ENCODE measurements at places on chromosomes 3 and 15.

DNA sequence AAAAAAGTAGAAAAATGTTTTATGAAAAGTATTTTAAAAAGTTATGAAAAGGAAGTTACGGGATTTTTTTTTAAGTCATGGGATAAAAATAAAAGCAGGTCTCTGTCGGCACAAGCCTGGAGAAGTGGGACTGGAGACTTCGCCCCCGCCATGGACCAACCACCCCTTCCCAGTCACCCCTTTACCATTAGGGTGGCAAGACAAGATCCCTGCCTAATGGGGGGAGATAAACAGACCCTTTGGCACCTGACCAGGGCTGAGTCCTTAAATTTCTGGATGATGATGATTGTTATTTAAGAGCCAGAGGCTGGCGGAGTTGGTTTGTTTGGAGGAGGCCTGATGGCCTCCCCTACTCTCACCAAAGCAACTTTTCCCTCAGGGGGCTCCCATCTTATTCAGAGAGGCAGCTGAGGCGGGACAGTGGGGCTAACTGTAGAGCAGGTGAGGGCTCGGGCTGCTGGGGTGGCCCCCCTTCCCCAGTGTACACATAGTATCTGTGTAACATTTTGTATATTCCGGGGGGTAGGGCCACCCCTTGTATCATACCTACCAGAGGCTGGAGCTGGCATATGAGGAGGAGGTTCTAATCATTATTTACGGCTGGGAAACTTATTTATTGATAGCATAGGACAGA, 74.0 kb downstream of the ADAMTS7 start:
- no peak for DNase-seq

DNA sequence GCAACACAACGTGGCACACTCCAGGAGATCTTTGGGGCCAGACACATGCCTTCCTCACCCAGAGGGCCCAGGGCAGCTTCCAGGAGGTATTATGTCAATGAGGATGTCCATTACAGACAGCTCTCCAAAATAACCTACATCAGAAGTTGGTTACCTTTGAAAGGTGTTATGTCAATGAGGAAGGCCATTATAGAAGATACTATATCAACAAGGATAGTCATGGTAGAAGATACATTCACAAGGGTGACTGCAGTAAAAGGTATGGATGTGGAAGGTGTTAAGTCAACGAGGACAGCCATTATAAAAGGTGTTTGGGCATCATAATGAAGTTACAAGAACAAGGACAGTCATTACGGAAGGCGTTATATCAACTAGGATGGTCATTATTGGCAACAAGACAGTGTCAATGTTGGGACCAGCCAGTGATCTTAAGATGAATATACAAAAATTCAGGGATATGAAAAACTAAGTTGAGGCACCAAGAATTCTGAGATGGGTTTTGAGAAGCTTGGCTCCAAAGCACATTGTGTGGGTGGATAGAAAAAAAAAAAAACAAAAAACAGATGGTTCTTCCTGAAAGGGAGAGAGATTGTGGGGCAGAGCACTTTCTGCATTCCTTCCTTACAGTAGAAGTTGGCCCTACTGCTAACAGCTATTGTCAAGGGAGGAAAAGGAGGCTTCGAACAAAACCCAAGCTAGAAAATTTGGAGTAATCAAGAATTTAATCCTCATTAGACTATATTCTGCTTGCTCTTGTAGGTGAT, 11.2 kb downstream of the CDCP1 start:
- no peak for DNase-seq

DNA sequence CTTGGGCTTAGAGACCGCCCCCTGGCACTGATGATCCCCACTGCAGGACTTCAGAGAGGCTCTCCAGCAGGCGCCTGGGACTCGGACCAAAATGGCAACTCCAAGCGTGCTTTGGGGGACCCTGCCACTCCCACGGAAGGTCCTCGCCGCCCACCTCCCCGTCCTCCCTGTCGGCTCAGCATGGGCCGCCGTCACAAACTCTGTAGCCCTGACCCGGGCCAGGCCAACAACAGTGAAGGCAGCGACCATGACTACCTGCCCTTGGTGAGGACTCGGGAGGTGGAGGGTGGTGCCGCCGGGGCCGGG, 7.7 kb downstream of the ALG3 start:
- no peak for DNase-seq

DNA sequence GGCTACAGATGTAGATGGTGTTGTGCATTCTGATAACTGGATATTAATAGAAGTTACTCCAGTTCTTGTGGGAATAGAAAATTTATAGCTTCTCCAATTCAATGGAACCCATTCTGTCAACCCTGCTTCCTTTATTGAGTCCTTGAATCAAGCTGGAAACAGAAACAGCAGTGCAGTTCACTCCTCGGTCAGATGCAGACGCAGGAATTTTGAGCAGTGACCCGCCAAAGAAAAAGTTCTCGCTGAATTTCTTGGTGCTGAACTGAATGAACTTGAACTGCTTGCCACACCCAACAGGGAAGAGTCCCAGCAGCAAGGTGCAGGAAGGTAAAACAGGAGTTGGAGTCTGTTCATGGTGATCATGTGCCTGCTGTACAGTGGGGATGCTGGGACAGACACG, 10.3 kb downstream of the HRH1 start:
- DNase-seq: no peak

DNA sequence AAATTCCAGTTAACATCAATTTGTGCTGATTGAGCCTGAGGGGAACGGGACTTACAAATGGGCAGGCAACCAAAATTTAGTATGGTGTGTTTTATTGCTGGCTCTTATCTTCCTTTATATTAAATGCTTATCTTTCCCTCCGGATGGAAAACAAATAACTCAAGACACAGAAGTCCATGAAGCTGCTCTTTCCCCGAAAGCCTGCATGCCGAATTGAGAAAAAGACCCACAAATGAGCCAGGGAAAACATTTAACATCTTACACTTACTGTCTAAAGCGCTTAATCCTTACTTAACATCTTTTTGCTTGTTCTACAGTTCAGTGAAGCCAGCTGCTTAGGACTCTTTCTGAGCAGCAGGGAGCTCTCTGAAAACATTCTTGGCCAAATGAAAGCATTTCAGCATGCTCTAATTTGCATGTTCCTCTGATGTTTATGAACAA, 49.5 kb downstream of the HEG1 start:
- no peak for DNase-seq

- DNase-seq: no peak
These were observed at the start of gene DNAH12 for GRCh38 chr3:57544181-57545125. TSS of gene DNAH12 (minus strand) at chr3:57544344. CDS start at chr3:57542870, 1,474 bp downstream.

- DNase-seq: no peak
These were observed 570 bp downstream of the APH1B start for GRCh38 chr15:63277893-63278456.

DNA sequence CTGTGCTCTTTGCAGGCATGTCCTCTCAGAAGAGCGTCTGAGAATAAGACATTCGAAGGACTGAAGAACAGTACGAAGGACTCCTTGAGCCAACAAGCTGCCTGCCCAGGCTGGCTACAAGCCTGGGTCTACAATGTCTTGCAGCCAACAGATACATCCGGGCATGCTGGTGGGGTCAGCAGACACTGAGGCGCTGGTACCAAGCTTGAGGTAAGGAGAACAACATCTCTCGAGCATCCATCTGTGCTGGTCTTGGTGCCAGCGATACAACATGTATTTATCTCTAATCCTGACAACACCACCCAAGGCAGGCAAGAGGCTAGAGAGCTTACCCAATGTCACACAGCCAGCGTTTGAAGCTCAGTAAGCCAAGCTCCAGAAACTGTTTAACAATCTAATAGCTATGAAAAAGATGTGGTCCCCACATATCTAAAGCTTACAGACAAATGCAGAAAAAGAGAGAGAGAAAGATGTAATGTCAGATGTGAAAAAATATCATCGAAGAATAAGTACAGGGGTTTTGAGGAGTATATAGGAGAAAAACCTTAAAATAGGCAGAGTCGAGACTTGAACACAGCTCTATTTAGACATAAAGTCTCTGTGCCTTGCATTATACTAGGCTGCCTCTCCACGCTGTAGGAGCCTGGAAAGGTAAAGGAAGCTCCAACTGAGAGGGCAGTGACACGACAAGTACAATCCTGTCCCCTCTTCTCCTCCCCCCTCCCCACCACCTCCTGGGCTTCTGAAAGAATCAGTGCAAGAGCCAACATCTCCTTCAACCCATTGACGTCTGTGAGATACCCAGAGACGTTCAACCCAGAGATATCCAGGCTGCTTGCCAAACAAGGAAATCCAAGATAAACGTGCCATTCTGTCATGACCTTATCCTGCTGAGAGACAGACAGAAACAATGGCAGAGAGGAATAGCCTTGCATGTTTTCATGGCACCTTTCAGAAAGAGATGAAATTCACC, 39.4 kb downstream of the WWTR1 start:
- DNase-seq: no peak

DNA sequence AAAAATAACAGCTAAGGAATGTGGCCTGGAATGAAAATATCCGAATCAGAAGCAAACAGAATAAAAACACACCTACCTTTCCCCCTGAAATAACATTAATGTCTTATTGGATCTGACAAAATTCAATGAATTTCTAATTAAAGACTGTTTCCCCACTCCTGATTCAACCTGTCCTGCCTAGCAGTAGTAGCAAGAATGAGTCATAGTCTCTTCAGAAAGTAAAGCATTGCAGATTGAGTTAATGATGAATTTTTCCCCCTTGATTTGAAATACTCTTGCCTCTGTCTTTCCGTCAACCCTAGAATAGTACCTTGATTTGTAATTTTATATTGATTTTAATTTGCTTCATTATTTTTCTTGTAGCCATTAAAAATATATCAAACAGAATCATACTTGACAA, 212.4 kb downstream of the CNTN4 start:
- DNase-seq: no peak

GRCh38 chr3:16536996-16537395, 23.5 kb upstream of the RFTN1 start:
- DNase-seq: no peak

DNA sequence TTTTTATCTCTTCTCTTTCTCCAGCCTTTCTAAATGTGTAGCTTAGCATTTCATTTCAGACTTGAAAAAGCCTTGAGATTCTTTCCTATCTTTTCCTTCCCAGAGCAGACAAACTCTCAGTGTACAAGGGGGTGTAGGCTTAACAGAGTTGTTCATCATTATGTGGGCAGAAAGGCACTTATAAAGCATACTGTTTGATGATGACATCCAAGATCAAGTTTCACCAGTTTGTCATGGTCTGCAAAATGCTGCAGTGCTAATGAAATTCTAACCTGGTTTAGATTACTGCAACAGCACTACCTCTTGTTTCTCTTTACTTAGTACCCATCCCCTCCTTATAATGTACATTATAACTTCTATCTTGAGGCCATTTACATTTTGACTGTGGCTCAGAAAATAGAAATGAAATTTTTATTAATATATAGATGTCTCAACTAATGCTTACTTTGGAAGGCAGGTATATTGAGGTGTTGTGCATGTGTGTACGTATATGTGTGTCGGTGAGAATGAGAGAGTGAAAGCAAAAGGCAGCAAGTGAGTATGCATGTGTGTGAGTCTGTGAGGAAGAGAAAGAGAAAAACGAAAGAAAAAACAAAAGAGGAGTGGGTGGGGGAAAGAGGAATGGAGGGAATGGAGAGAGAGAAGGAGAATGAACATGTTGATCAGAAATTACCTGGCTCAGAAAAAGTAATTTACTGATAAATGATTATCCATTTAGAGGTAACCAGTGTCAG, 1043.6 kb downstream of the TUSC7 start:
- no peak for DNase-seq

DNA sequence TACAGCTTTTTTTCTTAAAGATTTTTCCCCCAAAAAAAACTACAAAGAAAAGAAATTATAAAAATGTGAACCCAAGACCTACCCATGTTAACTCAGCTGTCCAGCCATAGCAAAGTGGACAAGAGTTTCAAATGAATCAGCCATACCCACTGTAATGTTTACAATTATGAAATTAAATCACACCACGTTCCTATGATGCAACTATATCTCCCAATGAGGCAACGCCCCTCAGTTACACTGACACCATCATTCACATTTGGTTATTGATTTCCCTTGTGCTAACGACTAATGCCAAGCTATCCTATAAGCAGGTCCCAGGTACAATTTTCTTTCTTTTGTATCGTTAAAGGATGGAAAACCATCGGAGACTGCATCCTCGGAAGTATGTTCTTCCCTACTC, 115.1 kb upstream of the ICE2 start:
- DNase-seq: no peak

DNA sequence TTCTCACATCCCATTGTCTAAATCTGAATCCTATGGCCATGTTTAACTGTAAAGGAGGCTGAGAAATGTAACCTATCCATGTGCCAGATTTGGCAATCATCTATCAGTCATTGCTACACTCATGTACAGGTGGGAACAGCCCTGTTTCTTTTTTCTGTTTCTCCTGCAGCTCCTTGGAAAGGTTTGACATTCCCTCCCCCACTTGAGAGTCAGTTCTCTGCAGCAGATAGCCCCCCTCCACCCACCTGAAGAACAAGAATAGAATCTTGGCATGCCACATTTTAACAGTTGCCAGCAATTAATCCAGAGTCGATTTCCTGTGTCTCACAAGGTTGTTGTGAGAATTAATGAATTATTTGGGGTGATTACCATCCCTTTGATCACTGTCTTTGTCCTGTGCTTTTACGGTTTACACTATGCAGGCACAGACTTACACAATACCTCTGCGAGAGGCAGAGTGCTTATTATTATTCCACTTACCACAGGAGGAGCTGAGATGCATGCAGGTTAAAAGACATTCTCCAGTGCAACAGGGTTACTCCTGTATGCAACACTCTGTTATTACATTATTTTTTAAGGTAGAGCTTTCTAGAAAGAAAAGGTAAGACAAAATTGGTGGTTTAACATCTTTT, 351.0 kb upstream of the THRB start:
- DNase-seq: no peak

GRCh38 chr3:40847551-40847992, 322.8 kb downstream of the ZNF621 start:
- no peak for DNase-seq

DNA sequence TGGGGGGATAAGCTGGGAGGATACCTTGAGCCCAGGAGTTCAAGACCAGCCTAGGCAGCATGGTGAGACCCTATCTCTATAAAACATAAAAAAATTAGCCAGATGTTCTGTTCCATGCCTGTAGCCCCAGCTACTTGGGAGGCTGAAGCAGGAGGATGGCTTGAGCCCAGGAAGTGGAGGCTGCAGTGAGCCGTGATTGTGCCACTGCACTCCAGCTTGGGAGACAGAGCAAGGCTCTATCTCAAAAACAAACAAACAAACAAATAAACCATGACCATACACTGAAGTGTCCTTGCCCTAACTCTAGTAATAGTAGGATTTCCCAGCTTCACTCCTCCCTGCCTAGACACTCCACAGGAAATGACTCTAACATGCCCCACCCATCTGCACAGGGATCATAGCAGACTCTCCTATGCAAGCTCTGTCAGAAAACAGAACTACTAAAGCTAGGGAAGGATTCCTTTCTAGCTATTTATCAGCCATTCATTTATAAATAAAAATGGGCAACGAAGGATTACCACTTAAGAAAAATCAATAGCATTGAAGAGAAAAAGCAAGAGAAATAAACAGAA, 4.6 kb downstream of the ERICH6 start:
- no peak for DNase-seq

GRCh38 chr15:85592148-85592547, 202.6 kb downstream of the KLHL25 start:
- no peak for DNase-seq

GRCh38 chr15:38377636-38378035, 76.3 kb upstream of the FAM98B start:
- no peak for DNase-seq

Data from GM18507 (cell line).